DMS79 treated with DMSO at 0.1 percent for 48 hours (cell line): ENCODE measurements at places on chromosomes 2 and 18.

GRCh38 chr2:3872451-3872850, 169.1 kb downstream of the DCDC2C start:
- DNase-seq, result no peak

DNA sequence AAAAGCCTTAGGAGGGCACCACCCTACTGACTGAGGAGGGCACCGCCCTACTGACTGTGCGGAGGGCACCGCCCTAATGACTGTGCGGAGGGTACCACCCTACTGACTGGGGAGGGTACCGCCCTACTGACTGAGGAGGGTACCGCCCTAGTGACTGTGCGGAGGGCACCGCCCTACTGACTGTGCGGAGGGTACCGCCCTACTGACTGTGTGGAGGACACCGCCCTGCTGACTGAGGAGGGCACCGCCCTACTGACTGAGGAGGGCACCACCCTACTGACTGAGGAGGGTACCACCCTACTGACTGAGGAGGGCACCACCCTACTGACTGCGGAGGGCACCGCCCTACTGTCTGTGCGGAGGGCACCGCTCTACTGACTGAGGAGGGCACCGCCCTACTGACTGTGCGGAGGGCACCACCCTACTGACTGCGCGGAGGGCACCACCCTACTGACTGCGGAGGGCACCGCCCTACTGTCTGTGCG, 150.2 kb upstream of the NFATC1 start:
- DNase-seq, result no peak

DNA sequence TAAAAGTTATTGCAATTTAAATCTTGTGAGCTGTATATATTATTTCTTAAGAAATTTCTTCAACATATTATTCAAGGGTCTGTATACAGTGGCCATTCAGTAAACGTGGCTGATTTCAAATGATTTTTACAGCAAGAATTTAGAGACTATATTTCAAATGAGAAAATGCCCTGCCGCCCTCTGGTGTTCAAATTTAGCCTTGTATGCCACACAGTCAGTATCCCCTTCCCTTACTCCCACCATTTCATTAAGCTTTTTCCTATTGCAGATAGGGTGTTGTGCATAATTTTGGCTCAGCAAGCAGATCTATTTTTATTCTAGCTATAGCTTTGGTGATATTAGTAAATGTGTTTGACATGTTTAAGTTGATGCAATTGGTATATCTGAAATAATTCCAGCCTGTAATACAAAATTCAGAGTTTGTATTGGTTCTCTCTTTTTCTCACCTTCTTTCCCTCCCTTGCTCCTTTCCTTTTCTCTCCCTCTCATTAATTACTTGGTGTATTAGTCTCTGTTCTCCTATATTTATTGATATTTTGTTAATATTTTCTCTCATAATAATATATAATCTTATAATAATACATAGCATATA, 22.8 kb upstream of the SCN7A start:
- DNase-seq, result peak; percentile 3

GRCh38 chr2:118014492-118014824, 588 bp upstream of the CCDC93 start:
- peak; percentile 25 for DNase-seq

- no peak for DNase-seq
Measured at GRCh38 chr2:112671801-112672200, 26.1 kb downstream of the SLC20A1 start.

- no peak for DNase-seq
Measured at GRCh38 chr18:40939656-40940515, 1015.1 kb upstream of the PIK3C3 start.

GRCh38 chr2:59974051-59974766, 579.2 kb downstream of the BCL11A start:
- peak; percentile 23 for DNase-seq

GRCh38 chr2:130135692-130136541, 6.9 kb upstream of the POTEF start:
- no peak for DNase-seq

DNA sequence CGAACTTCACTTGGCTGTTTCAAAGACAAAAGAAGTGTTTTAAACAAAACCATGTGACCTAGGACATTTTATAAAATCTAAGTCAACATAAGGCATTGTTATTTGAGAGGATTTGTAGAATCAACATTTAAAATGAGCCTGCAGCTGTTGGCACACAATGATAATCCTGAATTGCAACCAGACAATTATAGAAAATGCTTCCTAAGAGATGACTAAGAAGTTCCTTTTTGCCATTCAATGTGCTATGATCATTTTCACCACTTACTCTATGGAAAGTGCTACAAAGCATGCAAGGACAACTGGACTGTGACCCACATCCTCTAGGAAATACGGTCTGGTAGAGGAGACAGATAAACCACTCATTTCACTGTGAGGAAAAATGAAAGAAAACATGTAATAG, 246.4 kb downstream of the CDH20 start:
- no peak for DNase-seq

DNA sequence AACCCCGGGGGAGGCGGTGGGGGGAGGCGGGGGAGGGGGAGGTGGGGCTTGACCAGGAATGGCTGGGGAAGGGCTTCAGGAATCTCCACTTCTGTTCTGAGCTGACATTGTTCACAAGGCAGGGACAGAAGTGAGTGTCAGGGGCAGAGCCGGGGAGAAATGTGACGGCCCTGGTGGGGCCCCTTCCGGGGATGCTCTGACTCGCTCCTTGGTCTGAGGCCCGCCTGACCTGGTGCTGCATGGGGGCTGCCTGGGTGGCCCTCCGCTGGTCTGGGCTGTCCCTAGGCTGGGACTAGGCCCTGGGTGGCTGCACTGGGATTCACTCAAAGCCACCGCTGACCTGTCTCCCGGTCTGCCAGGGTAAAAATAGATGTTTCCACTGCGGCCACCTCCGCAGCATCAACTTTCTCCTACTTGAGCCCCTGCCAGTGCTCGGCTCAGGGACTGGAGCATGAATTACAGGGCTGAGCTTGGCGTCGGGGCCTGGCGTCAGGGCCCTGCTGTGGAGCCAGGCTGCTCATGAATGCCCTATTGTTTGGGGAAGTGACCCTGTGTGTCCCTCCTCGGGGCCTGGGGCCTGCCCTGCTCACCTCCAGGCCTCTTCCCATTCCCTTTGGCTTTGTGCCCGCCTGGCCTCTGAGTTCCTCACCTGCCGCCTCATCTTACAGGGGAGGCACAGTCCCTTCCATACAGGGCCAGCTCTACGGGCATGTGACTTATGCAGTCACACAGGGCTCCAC, 247.5 kb downstream of the DYSF start:
- no peak for DNase-seq

DNA sequence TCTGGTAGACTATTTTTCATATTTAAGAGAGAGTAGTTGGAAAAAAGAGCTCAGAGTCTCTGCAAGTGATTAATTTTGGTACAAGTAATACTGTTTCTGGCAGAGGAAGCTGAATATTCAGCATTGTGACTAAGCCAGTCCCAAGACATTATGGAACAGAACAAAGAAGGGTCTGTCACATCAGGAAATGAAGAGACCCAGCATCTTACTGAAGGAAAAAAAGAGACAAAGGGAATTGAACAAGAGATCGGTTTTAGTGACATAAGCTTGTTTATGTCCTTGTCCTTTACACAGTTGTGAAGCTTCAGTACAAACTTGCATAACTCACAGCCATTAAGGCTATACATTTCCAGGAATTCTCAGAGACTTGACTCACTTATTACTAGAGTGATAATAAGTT, 568.5 kb upstream of the SLC8A1 start:
- no peak for DNase-seq

DNA sequence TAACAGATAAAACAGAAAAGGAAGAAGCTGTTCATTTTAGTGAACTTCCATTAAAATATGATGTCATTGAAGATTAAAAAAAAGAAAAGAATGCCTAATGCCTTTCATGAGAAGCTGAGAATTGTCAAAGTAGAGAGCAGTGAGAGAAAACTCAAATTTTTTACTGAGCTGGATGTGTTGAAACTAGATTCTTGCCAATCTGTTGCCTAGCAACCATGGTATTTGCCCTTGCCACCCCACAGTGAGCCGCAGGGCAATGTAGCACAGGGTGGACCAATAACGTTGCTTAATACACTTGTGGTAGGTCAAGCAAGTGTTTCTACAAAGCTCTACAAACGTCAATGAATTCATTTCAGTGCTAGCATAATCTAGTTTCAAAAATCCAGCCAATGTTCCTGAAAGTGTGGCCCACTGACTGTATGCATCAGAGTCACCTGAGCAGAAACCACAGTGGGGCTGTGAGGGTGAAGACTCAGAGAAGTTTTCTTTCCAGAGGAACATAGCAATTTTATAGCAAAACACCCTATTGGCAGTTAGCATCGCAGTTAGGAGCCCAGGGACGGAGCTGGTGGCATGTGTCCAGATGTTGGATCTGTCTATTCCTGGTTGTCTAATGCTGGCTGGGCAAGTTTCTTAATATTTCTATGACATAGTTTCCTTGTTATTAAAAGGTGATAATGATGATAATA, 132.2 kb downstream of the DOCK10 start:
- DNase-seq, result no peak

DNA sequence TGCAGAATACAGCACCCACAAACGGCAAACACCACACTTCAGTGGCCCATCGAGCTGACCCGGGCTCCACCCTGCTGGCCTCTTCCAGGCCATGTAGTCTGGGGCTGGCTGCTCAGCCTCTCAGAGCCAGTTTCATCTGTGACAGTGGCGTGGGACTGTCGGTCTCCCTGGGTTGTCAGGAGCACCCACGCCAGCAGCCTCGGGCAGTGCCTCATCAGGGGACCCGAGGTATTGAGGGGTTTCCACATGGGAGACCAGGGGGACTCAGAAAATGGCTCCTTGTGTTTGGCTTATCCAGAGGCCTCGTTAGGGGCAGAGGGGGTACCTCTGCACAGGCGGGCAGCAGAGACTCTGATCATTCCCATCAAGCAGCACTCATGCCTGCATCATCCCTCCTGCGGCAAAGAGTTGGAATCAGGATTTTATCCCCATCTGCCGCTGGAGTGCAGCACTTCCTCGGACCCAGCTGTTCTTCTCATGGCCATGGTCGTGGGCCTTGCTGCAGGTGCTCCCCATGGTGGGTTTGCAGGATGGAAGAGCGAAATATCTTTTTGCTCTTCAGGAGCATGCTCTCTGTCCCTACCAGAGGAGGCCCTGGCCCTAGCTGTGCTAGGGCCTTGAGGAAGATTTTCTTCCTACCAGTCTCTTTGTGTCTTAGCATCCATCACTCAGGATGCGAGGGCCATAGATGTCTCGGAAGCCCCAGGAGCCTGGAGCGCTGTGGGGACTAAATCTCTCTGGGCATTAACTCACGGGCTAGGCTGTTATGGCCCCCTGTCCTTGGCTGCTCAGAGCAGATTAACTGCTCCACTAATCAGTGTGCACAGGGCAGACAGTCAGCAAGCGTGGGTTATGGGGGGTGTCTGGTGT, 100.8 kb downstream of the CLIP4 start:
- no peak for DNase-seq

DNA sequence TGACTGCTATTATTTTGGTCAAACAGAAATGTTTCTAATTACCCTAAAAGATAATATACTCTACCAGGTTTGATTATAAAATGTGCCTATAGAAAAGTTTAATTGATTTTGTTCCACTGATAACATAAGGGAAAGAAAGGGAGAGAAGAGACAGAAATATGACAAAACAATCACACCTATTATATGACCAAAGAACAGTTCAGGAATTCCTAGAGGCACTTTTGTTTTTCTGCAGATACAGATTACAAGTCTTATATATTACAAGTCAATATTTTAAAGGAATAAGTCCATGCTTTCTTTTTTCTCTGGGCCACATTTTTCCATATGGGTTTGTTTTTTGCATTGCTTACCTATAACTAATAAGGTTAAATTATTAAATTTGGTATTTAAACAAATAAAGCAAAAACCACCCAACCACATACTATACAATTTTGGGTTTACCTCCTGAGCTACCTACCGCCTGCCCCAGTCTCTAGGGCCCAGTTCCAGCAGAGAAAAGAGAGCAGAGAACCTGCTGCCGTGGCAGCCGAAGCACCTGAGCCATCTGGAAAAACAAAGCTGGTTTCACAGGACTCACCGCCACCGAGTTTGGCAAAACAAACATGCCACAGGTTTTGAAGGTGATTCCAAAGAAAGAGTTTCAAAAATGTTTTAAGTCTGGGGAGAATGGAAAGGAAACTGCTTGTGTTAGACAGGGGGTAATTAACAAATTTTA, 92.1 kb downstream of the DYM start:
- peak; percentile 51 for DNase-seq

DNA sequence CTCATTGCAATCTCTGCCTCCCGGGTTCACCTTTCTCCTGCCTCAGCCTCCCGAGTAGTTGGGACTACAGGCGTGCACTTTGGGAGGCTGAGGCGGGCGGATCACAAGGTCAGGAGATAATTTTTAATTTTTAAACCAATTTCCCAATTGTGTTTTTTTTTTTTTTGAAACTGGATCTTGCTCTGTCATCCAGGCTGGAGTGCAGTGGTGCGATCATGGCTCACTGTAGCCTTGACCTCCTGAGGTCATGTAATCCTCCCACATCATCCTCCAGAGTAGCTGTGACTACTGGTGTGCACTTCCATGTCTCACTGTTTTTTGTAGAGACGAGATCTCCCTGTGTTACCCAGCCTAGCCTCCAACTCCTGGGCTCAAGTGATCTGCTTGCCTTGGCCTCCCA, 49.3 kb downstream of the GLS start:
- DNase-seq, result no peak

- DNase-seq, result no peak
Measured at GRCh38 chr18:52343731-52344340, 3.8 kb downstream of the DCC start.

- DNase-seq, result no peak
Measured at GRCh38 chr18:67159662-67160061, 356.9 kb downstream of the DSEL start.

GRCh38 chr2:158782136-158782535, 13.0 kb upstream of the DAPL1 start:
- DNase-seq, result no peak

DNA sequence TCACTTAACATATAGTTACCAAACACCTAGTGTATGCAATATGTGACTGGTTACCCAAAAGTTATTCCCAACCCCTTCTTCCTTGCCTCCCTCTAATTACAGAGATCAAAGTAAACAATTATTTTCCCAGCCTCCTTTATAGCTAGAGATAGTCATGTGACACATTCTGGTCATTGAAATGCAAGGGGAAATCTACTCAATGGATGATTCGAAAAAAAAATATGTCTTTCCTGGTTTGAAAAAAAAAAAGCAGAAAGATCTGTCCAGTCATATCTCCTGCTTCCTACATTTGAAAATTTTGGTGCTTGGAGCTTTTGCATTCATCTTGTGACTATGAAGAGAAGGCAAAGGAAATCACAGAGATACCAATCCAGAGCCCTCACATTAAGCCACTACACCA, 27.6 kb upstream of the UGP2 start:
- no peak for DNase-seq

GRCh38 chr2:233976690-233977294, 59.6 kb downstream of the TRPM8 start:
- peak; percentile 46 for DNase-seq
